LNCaP clone FGC (cell line): ENCODE measurements at places on chromosomes 4 and X.

DNA sequence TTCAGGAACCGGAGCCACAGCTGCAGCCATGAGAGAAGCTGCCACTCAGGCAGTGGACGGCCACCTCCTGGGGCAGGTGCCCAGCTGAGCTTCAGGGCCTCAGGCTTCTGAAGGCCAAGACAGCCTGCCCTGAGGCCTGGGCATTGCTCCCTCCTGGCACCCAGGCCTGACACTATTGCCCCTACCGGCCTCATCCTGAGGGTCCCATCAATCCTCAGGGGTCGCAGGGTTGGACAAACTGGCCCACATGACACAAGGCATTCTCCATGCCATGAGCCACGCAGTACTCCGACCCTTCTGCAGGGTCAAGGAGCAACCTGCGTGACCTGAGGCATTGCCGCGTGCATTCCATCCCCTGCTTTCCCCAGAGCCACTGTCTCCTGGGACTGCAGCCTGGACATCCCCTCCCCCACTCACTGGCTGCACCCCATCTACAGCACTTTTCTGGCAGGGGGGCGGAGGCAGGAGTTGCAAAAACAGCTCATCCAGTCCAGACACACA, 3.0 kb upstream of the ZFP92 start:
- no peak for DNase-seq

DNA sequence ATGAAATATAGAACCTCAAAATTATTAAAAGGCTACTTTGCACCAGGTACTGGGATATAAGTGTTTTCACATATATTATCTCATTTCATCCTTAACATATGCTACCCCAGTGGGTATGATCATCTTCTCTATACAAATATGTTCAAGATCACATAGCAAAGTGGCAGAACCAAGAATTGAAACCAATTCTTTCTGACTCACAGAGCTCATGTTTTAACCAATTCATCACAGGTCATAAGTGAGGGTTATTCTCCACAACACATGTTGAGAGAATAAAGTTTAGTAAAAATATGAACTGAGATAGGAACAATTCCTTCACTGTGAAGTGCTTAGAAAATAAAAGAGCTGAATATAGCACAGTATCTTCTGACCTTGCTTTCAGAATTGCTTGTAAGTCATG, 442.9 kb upstream of the RASGEF1B start:
- DNase-seq = no peak

DNA sequence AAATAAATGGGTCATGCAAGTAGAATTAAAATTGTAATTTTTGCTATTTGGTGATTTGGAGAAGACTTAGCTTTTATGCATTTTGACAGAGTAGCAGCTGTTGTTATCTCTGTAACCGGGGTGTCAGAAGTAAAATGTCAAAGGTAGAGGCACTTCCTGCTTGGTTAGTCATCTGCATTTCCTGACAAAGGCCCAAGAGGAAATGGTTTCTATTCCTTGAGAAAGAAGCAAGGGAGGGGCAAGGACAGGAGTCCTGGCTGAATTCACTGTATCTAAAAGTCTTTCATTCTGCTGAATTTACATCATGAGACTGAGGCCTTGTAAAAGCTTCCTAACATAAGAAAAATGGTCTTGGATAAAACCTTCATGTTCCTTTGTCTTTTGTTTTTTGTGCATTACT, 550.9 kb upstream of the BOD1L1 start:
- no peak for DNase-seq

GRCh38 chrX:80246271-80246670, 174.0 kb upstream of the TENT5D start:
- DNase-seq = no peak

- no peak for DNase-seq
Measured at GRCh38 chrX:10981506-10981905, 129.6 kb upstream of the HCCS start.

- DNase-seq = no peak
Measured at GRCh38 chr4:108622828-108623227, 2.5 kb downstream of the RPL34 start.

- no peak for DNase-seq
Measured at GRCh38 chr4:55087913-55088260, 37.5 kb downstream of the KDR start.

DNA sequence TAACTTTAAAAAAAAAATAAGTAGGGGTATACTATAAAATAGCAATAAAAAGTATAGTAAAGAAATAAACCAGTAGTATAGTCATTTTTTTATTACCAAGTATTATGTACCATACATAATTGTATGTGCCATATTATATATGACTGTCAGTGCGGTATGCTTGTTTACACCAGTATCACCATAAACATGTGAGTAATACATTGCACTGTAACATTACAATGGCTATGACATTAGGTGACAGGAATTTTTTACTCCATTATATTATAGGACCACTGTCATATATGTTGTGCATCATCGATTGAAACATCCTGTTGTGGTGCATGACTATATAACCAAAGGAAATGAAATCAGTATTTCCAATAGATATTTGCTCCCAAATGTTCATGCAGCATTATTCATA, 176.9 kb upstream of the ARHGAP24 start:
- no peak for DNase-seq
